ENCODE measurements at places on chromosomes 2 and 18.

- DNase-seq: no peak
Observed at GRCh38 chr18:24462838-24463775, 2.7 kb downstream of the HRH4 start.

- no peak for DNase-seq
Observed at GRCh38 chr2:148943097-148943496, 68.1 kb downstream of the KIF5C start.

DNA sequence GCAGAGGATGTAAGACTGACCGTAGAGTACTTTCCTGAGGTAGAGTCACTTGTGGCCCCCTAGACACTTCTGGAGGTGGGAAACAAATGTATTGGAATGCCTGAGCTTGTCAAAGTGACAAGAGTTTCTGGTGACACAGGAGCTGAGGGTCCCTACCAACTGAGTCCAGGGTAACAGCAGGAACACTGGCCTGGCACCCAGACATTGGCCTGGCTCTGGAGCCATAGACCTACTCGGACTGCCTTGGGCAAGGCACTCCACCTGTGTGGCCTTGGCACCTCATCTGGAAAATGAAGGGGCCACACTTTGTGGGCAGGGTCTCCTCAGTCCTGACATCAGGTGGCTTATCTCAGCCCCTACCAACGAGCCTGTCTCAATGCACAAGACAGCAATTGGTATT is 398.2 kb upstream of the CELF4 start:
- DNase-seq: no peak

DNA sequence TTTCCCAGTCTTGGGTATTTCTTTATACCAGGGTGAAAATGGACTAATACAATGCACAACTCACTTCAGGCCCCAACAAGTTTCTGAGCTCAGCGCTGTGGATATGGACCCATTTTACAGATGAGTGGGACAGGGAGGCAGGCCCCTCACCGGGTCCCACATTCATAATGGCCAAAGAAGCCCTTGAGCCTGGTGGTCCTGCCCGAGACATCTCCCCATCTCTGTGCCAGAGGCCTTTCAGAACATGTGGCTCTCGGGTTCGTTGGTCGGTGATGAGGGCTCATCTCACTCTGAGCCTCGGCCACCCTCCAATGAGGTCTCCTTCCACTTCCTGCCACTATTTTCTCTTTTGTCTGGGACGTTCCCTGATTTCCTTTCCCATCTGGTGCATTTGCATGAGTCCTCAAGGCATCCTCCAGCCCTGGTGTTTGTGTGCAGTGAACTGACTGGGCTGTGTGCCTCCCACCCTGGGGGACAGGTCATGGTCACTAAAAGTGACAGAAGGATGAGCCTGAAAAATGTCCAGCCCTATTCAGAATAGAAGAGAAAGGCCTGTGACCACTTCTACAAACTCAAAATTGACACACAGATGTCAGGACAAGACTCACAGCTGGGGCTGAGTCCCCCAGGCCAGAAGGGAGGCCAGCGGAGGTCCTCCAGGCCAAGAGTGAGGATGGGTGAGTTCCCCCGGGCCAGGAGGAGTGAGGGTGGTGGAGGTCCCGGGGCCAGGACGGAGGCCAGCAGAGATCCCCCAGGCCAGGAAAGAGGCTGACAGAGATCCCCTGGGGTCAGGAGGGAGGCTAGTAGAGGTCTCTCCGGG is 134.5 kb downstream of the PTGR3 start:
- no peak for DNase-seq

GRCh38 chr2:206642075-206643025 is at the start of gene FAM237A:
Gene FAM237A, plus strand, starts transcription at chr2:206642487. Its CDS starts 1,750 bp downstream, at chr2:206644237.
- DNase-seq: no peak

- DNase-seq: no peak
Observed at GRCh38 chr2:20190876-20191713, 33.8 kb downstream of the SDC1 start.

DNA sequence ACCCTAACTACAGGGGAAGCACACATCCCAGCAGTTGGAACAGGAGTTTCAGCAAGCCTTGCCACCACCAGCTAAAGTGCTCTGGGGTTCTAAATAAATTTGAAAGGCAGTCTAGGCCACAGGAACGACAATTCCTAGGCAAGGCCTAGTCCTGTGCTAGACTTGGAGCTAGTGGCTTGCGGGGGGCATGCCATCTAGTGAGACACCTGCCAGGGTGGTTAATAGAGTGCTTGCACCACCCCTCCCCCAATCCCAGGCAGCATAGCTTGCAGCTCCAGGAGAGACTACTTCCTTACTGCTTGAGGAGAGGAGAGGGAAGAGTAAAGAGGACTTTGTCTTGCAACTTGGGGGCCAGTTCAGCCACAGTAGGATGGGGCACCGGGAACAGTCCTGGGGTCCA is 101.8 kb downstream of the SLC39A10 start:
- DNase-seq: no peak

- no peak for DNase-seq
Observed at GRCh38 chr2:48283586-48284269, 246.2 kb upstream of the STON1 start.

GRCh38 chr2:222751238-222751637 is 79.8 kb downstream of the MOGAT1 start:
- no peak for DNase-seq

DNA sequence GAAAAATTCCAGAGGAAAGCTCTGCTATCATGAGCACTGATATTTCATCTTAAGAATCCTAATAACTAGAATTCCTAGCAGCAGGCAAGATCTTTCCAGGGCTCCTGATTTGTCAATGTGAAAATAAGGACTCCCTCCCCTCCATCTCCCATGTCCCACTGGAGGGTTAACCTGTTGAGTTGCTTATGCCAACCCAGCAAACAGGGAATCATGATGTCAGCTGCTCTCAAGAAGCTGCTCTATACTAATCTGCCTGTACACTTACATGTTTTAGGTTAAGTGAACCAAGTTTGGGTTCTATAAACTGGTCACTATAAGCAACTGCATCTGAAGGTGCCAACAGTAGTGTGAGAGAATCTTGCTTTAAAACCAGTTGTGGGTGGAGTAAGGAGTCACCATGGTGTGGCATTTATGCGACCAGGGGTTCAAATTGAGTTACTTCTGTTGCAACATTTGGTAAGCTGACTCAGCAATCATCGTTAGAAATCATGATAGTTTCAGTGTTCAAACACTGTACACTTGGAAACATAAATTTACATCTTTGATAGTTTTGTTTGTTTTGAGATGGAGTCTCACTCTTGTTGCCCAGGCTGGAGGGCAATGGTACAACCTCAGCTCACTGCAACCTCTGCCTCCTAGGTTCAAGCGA is 53.4 kb downstream of the STK25 start:
- no peak for DNase-seq

DNA sequence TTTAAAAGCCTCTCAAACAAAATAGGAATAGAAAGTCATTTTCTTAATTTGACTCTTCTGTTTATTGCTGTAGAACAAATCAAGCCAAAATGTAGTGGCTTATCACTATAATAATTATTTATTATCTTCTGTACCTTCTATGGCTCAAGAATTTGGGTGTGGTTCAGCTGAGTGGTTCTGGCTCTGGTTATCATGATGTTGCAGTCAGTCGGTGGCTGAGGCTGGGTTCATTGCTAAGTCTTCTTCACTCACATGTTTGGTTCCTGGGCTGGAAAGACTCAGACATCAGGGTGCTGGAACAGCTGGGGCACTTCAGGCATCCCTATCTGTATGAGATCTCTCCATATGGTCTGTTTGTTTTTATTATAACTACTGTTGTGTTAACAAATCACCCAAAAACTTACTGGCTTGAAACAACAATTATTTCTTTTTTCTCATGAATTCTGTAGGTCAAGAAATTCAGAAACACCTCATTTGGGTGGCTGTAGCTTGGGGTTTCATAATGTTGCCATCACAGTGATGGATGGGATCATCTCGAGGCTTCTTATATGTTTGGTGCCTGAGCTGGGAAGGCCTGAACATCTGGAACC is 242.6 kb upstream of the FBXO11 start:
- DNase-seq: no peak

DNA sequence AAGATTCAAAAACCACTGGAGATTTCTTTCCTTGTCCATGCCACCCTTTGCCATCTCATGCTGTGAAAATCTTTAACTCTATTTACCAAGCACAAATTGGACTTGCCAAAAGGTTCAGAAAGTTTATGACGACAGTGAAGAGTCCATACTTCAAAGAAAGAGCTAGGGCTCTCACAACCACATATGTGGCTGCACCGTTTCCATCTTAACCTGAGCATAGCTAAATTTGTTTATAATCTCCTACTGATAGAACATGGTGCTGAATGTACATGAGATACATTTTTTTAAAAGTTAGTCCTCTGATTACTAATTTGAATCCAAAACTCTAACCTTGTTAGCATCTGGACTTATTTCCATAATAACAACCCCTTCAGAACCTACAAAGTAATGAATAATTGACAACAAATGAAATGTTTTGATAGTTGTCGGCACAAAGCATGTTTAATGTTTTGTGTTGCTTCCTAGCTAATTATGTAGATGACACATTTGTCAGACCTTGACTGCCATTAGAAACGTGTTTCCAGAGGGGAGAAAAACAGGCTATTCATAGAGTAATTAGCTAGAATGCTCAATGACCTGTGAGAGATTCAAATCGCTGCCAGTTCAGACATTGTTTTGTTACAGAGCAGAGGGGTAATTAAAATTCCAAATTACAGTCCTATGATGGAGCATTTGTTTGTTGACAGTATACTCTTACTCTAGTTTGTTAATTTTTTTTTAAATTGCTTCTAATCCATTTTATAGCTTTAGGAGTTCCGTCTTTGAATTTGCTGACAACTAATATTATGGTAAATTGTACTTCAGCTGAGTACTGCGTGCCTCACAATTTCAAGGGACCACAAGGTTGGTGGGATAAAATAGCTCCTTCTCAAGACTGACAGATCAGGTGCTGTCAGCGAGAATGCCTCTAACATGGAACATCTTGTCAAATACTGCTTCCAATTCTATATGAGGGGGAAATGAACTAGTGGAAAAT is 31.8 kb downstream of the ARHGAP15 start:
- DNase-seq: no peak

DNA sequence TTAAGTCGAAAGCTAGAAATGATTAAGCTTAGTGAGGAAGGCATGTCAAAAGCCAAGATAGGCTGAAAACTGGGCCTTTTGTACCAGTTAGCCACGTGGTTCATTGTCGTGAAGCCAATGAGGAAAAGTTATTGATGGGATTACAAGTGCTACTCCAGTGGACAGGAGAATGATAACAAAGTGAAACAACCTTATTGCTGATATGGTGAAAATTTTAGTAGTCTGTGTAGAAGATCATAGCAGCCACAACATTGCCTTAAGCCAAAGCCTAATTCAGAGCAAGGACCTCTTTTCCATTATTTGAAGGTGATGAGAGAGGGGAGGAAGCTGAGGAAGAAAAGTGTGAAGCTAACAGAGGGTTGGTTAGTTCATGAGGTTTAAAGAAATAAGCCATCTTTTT is 24.1 kb upstream of the RAMP1 start:
- DNase-seq: no peak

DNA sequence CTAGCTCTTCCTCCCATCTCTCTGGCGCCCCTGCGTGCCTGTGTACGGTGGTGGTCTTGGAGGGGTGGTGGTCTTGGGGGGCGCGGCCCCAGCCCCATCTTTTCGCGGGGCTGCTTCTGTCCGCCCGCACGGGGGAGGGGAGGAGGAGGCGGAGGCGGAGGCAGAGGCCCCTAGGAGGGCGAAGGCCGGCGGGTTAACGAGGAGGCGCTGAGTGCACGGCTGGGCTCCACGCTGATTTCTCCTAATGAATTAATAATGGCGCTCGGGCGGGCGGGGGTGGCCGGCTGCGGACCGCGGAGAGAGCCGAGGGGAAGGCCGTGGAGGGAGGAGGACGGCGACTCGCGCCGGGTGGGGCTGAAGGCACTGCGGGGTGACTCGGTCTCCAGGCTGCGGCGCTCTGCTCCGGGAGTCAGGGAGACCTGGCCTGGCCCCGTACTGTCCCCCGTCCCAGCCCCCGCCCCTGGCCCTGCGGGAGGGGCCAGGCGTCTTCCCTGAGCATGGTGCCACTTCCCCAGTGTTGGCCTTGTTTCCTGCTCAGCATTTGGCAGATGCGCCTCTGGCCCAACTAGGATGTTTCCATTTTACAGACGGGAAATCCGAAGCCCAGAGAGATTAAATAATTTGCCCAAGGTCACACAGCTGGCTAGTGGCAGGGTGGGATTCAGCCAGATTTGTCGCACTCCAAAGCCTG is 6.0 kb downstream of the GAREM2 start:
- no peak for DNase-seq

- no peak for DNase-seq
Observed at GRCh38 chr2:37215250-37215649, 16.1 kb downstream of the CEBPZ start.

GRCh38 chr18:47821314-47821713 is 109.1 kb downstream of the SMAD2 start:
- DNase-seq: no peak

GRCh38 chr2:233075141-233075965 is 15.2 kb downstream of the INPP5D start:
- DNase-seq: no peak

DNA sequence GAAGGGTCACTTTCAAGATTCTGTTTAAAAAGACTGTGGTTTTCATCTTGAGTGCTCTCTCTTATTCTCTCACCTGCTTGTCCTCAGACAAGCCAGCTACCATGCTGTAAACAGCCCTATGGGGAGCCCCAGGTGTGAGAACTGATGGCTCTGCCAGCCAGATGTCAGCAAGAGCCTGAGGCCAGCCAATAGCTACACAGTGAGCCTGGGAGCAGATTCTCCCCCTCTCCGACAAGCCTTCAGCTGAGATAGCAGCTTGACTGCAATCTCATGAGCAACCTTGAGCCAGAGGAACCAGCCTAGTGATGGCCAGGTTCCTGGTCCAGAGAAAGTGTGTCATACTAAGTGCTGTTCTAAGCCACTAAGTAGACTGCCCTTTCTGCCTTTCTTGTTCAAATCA is 272.1 kb downstream of the NAPG start:
- DNase-seq: no peak

- no peak for DNase-seq
Observed at GRCh38 chr2:176213406-176213805, 24.9 kb downstream of the HOXD1 start.

- DNase-seq: no peak
Observed at GRCh38 chr2:172404824-172405223, 22.6 kb upstream of the ITGA6 start.

- no peak for DNase-seq
Observed at GRCh38 chr2:88265352-88266303, 95.5 kb downstream of the THNSL2 start.

GRCh38 chr2:218722876-218723785 is 12.5 kb downstream of the TTLL4 start:
- DNase-seq: no peak

GRCh38 chr2:223999862-224000261 is 39.2 kb downstream of the SERPINE2 start:
- no peak for DNase-seq

Data from CD4-positive, alpha-beta T cell treated with Interferon gamma for 1 hour (primary cell).